ENCODE measurements at places on chromosomes 11 and 22. TPM values are rescaled to one million over a fixed set of nuclear protein-coding genes. Genes with fewer than 3 reads are reported as not detected.

The MDK gene
- 635 TPM for total RNA-seq

The EFCAB6 gene
- total RNA-seq, result 4.8 TPM

DNA sequence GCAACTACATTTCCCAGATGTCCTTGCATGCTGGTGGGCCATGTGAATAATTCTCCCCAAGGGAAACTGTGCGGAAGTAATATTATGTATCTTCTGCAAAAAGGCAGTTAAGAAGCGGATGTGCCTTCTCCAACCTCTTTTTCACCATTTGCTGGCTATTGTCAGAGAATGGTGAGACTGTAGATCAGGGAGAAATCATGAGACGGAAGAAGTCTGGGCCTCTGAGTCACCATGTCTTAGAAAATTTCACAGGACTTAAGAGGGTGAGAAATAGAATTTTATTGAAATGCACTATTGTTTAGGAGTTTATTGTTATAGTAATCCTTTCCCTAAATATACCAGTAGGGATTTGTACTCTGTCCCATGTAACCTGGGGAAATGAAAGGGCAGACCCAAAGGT lies 298.7 kb upstream of the ZC3H12C start:
- no peak for DNase-seq
- no peaks in the 10 kb centered on the region for H3K4me1 ChIP-seq
- H3K27ac ChIP-seq, result no peak overlapping the region
- H3K27me3 ChIP-seq, result no peaks in the 10 kb centered on the region
- no peak overlapping the region for H3K4me3 ChIP-seq
- no peaks in the 10 kb centered on the region for H3K36me3 ChIP-seq

GRCh38 chr11:31763296-31763695 lies 47.8 kb downstream of the PAX6 start:
- no peaks in the 10 kb centered on the region for H3K36me3 ChIP-seq
- H3K27ac ChIP-seq, result no peak overlapping the region
- H3K4me3 ChIP-seq, result no peak overlapping the region
- no peak for DNase-seq

DNA sequence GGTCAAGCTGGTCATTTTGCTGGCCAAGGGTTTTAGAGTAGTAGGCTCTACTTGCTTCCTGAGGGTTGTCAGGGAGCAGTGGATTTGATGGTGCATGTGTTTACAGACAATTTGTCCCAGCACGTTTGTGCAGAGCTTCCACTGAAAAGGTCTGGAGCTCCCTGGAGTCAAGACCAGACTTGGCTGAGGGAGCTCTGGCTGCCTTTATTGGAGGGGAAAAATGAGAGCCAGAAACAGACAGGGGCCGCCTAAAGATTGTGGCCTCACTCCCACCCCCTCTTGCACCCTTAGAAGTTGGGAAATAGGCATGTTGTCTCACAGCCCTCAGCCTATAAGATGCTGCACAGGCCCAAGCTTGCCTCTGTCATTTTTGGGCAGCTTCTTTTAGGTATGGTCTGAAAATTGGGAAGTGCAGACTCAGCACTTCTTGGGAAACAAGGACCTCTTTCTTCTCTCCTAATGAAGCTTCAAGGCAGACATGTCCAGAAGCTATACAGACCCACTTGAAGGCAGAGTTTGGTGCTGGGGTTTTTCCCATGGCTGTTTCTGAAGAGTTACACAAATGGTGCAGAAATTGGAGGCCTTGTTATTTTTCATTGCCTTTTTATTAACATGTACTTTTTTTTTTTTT lies 55.1 kb downstream of the AMOTL1 start:
- H3K4me3 ChIP-seq, result no peak overlapping the region
- H3K27me3 ChIP-seq, result no peaks in the 10 kb centered on the region
- no peak overlapping the region for H3K27ac ChIP-seq
- peaks cover 9% of the 10 kb centered on the region for H3K36me3 ChIP-seq

GRCh38 chr11:46599340-46600193 lies 5.7 kb upstream of the AMBRA1 start:
- peaks cover 2% of the 10 kb centered on the region for H3K36me3 ChIP-seq
- H3K4me1 ChIP-seq, result peaks cover 22% of the 10 kb centered on the region
- H3K4me3 ChIP-seq, result no peak overlapping the region
- peak; percentile 83 for DNase-seq

- no peak overlapping the region for H3K27ac ChIP-seq
- no peak overlapping the region for H3K4me3 ChIP-seq
- H3K27me3 ChIP-seq, result no peaks in the 10 kb centered on the region
- no peaks in the 10 kb centered on the region for H3K4me1 ChIP-seq
- H3K36me3 ChIP-seq, result no peaks in the 10 kb centered on the region
These were observed 1181.0 kb upstream of the TENM4 start for GRCh38 chr11:80621871-80622270.

DNA sequence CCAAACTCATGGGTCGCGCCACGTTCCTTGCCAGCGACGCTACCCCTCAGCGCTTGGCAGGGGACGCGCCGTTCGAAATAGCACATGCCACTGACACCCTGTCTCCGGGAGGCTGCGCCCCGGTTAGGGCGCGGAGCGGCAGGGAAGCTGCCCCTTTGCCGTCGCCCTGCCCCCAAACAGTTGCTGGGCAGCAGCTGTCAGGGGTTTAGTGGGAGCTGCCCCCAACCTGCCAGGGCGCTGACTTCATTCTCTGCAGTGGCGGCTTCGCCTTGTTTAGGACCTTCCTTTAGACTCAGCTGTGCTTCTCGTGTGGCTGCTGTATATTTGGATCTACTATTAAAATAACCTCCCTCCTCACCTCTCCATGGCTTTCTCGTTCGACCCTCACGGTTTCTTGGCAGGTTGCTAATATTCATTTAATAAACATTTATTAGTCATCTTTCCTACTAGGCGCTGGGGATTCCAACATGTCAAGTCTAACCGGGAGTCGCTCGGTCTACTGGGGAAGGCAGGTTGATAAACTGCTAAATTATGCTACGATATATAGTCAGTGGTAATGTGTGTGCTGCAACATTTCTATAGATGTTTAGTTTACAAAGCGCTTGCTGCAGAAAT lies 782 bp downstream of the TMEM109 start:
- H3K4me1 ChIP-seq, result peaks cover 49% of the 10 kb centered on the region
- H3K27ac ChIP-seq, result peak overlapping the region; percentile 18
- H3K4me3 ChIP-seq, result peak overlapping the region; percentile 67
- no peak for DNase-seq
- no peaks in the 10 kb centered on the region for H3K27me3 ChIP-seq

All from adrenal gland (tissue), 19 donors.